ENCODE measurements at places on chromosomes 13 and 19.

- no peak for DNase-seq
Observed at GRCh38 chr13:40457929-40458719, 208.3 kb downstream of the FOXO1 start.

DNA sequence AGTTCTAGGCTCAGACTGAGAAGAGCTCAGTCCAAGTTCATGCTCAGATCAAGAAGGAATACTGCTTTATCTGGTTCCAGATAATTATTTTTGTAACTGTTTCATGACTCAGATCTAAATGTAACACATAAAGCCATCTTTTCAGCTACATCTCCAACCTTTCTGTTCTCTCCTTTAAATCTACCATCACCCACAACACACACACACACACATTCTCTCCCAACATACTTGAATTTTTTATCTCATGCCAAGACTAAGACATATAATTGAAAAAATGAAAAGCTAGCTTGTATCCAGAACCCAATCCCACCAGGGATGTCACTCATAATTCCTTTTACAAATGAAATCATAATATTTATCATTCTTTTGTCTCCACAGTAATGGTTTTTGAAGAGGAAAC, 7.6 kb downstream of the KATNAL1 start:
- no peak for DNase-seq

- no peak for DNase-seq
Observed at GRCh38 chr13:75226733-75227435, 255.1 kb downstream of the TBC1D4 start.

GRCh38 chr13:50650592-50651504, 192.6 kb downstream of the DLEU7 start:
- no peak for DNase-seq

DNA sequence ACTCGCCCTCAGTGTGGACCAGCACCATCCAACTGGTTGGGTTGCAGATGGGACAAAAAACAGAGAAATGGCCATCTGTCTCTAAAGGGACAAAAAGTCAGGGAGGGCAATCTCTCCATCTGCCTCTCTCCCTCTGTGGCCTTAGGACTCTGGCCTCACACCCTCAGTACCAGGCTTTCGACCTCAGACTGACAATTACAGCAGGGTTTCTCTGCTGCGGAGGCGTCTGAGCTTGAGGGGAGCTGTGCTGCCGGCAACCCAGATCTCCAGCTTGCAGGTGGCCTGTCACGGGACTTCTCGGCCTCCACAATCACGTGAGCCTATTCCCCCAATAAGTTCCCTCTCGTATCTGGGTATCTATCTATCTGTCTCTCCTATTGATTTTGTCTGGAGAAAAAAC, 27.7 kb downstream of the MLLT1 start:
- no peak for DNase-seq

DNA sequence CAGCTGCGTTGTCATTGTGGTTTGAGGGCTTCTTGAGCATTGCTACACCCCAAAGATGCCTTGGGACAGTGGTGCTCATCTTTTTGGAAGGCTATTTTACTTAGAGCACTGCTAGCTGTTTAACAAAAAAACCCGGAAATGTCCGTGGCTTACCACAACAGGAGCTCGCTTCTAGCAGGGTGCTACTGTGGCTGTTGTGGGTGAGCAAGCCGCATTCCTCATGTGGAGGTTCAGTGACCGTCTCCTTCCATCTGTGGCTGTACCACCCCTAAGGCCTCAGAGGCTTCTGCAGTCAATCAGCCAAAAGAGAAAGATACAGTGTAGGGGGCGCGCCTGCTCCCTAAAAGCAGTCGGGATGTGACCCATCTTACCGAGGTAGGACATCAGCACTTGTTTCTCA, 1004.2 kb downstream of the UQCRFS1 start:
- no peak for DNase-seq

- no peak for DNase-seq
Observed at GRCh38 chr19:37220383-37220782, 2.4 kb downstream of the ZNF383 start.

GRCh38 chr13:113564331-113565023, 20.1 kb upstream of the TFDP1 start:
- no peak for DNase-seq

DNA sequence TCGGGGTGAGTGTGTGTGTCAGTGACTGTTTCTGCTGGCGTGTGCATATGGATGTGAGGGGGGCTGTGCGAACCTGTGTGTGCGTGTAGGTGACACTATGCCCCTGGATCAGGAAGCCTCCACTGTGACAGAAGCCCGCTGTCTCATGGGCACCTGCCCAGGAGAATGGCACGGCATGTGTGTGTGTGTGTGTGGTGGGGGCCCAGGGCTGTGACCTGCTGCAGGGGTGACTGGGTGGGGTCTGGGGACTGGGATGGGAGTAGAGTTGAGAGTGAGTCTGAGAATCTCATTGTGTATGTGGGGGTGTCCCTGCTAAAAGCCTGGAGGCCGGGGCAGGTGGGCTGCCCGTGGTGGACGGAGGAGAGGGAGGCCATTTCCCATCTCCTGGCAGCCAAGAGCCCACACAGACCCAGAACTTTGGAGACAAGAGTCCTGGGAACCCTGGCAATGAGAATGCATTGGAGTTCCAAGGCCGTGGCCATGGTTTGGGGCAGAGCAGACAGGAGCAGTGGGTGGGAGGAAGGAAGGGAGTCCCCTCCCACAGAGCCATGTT, 6.4 kb upstream of the TPM4 start:
- DNase-seq = no peak

DNA sequence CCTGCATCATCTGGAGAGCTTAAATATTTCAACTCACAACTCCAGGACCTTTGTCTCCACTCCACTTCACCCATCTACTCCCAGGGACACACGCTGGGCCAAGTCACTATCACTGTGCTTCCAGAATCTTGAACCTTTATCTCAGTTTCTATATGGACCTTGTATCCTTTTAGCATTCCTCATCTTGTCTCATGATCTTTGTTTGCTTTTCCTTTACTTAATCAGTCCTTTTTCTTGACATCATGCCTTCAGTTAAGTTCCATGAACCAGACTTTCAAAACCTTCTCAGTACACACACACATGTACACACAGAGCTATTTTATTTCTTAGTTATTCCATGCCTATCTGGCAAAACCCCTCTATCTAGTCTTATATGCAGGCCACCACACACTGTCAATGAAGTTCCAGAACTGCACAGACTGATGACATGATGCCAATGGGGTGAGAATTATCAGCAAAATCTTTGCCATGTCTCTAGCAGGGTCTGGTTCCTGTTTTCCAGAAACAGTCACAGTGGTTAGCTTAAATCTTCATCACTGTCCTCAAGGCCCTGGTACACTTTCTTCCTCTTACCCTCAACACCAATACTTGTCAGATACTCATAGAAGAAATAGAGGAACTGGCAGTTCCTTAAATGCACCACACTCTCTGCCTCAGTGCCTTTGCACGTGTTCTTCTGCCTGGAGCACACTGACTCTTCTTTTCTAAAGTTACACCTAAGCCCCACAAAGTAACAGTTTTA, 77.6 kb upstream of the STARD13 start:
- no peak for DNase-seq

DNA sequence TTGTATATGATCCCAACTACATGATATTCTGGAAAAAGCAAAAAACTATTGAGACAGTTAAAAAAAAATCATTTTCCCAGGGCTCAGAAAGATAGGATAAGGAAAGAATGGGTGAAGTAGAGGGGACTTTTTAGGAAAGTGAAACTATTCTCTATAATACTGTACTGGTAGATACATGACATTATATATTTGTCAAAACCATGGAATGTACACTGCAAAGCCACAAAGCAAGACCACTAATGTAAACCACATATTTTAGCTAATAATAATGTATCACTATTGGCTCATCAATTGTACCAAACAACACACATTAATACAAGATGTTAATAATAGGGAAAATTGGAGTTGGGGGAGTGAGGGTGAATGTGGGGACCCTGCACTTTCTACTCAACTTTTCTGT, 182.6 kb downstream of the EFNB2 start:
- DNase-seq = no peak

DNA sequence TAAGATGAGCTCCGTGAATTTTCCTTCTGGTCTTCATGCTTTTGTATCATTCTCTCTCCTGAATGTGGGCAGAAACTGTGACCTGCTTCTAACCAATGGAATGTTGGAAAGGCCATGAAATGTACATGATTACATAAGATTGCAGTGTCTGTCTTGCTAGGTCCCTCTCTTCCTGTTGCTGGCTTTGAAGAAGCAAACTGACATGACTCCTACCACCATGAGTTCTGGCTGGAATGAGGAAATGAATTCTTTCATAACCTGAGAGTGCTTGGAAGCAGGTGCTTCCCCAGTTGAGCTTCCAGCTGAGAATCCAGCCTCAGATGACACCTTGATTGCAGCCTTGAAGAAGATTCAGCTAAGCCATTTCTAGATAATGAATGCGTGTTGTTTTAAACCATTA, 275.0 kb upstream of the MIR17HG start:
- DNase-seq = no peak

GRCh38 chr13:50079655-50080202, 64.5 kb downstream of the KCNRG start:
- no peak for DNase-seq

- peak; percentile 25 for DNase-seq
Observed at GRCh38 chr19:55165952-55166529, 372 bp downstream of the DNAAF3 start.

GRCh38 chr13:33168321-33168960, 117.1 kb downstream of the STARD13 start:
- DNase-seq = no peak

- no peak for DNase-seq
Observed at GRCh38 chr13:22289711-22290110, 618.8 kb downstream of the FGF9 start.

- DNase-seq = no peak
Observed at GRCh38 chr19:7230826-7231225, 63.4 kb downstream of the INSR start.

DNA sequence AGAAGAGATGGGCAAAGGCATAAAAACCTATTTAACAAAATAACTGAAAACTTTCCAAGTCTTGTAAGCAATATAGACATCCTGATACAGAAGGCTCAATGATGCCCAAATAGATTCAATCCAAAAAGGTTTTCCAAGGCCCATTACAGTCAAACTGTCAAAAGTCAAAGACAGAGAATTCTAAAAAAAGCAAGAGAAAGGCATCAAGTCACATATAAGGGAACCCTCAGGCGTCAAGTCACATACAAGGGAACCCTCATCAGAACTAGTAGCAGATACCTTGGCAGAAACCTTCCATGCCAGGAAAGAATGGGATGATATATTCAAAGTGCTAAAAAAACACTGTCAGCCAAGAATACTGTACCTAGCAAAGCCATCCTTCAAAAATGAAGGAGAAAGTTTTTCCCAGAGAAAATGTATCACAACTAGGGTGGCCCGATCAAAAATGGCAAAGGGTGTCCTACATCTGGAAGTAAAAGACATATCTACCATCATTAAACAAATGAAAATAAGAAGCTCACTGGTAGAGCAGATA, 21.2 kb downstream of the ZNF829 start:
- DNase-seq = no peak

DNA sequence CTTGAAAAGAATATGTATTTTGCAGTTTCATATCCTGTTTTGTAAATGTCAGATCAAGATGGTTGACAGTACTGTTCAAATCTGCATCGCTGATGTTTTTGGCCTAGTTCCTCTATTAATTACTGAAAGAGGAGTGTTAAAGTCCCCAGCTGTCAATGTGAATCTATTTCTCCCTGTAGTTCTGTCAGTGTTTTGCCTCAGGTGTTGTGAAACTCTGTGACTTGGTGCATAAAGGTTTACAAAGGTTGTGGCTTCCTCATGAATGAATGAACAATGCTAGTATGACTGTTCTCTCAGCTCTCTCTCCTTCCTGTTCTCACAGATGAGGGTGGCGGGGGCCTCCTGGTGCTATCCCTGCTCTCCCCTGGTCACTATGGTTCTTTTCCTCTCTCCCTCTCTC, 142.4 kb downstream of the MYCBP2 start:
- DNase-seq = peak; percentile 14

DNA sequence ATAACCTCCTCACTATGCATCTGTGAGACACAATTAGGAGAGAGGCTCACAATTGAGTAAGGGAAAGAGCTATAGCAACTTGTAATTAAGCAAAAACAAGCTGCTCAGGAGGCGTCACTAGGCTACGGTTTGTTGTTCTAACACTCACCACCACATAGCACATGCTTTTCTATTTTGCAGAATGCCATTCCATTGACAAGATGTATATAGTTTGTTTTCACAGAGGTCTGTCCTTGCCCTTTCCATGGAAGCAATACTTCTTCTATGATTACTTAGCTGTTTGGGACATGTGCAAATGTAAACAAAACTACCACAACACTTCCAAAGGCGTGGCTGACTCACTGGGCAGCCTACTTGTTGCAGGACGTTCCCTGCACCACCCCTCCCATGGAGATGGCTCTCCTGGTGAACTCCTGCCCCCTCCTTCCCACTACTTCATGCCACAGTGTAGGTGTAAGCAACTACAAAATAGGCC, 33.9 kb upstream of the FAM216B start:
- DNase-seq = no peak
